ENCODE measurements at places on chromosomes 11 and 22.

GRCh38 chr22:38947321-38948140 lies 9.9 kb upstream of the APOBEC3A start:
- DNase-seq: no peak

DNA sequence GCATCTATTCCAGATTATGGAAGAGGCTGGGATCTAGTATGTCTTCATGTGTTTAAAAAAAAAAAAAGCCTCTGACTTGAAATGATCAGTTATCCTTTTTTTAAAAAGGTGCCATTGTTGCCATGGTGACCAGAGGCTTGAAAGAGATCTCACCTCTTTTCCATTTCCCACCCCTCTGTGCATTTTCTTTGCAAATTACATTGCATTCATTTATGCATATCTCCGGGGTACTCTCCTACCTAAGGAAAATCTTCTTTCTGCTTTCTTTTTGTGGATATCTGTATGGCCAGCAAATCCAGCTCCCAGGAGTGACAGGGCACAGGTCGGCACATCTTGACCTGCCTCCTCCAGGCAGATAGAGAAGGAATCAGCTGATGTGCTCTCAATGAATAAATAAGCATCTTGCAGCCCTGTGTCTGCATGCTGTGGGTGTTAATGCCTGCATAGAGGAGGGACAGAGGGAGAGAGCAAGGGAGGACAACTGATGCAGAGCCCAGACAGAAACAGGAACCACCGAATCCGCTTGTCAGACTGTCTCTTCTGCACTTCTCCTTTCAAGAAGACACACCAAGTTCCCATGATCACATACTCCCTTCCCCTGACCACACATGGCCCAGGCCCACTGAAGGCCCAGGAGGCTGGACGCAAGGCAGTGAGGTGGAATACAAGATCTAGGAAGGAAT lies 50.9 kb downstream of the CWC15 start:
- DNase-seq: no peak

DNA sequence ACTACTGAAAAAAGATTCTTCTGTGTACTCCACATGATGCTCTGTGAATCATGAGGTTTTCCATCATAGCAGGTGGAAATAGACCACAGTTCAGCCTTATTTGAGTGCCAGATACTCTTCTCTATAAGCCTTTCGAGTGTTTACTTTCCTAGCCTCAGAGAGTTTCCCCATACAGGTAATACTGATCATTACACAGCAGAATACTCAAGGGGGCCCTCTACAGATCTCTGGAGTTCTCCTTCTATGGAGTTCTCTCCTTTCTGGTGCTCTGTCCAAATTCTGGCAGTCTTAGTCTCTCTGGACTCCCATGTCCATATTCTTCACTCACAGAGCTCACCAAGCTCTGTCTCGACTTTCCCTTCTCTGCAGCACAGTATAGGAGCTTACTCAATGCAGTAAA lies 175.7 kb upstream of the CARD18 start:
- no peak for DNase-seq

- DNase-seq: no peak
Measured at GRCh38 chr11:84541731-84542340, 1085.3 kb downstream of the DLG2 start.
